Fibroblast of upper back skin (primary cell): ENCODE measurements at places on chromosomes 5 and 9.

- no peak for DNase-seq
Observed at GRCh38 chr9:134272302-134273023, 53.8 kb upstream of the RXRA start.

DNA sequence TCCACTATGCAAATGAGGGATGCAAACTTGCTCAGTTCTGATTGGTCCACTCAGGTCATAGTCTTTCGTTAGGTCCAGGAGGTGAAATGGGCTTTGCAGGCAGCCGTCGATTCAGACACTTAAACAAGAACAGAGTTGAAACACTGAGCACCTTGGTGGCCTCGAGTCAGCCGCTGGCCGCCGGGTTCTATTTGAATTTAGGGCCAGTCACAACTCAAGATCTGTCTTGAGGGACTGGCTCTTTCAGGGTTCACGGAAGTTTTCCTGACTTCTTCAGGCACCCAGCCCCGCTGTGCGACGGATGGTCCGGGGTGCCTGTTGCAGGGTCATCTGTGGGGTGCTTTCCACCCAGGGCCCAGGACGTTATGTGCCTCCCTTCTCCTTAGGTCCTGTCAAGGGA is 412.8 kb upstream of the IRX4 start:
- DNase-seq, result no peak

DNA sequence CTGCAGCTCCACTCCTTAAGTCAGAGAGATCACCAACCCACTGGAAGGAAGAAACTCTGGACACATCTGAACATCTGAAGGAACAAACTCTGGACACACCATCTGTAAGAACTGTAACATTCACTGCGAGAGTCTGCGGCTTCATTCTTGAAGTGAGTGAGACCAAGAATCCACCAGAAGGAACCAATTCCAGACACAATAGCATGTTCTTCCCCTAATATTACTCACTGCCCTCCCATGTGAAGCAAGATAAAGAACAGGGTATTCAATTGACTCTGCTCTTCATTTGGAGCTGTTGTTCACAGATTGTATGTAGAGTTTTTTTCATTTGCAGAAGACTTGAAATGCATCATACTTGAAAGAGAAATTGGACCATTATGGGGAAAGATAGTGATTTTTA is 10.8 kb downstream of the SAXO1 start:
- no peak for DNase-seq

GRCh38 chr9:88973281-88974045 is 17.8 kb upstream of the S1PR3 start:
- no peak for DNase-seq

GRCh38 chr5:131170540-131171275 is at the start of gene LYRM7:
TSS of gene LYRM7 (plus strand) at chr5:131170944. CDS start at chr5:131171021, 77 bp downstream.
- DNase-seq, result peak; percentile 99

GRCh38 chr9:91126761-91127445 is 234.8 kb downstream of the AUH start:
- DNase-seq, result peak; percentile 66

DNA sequence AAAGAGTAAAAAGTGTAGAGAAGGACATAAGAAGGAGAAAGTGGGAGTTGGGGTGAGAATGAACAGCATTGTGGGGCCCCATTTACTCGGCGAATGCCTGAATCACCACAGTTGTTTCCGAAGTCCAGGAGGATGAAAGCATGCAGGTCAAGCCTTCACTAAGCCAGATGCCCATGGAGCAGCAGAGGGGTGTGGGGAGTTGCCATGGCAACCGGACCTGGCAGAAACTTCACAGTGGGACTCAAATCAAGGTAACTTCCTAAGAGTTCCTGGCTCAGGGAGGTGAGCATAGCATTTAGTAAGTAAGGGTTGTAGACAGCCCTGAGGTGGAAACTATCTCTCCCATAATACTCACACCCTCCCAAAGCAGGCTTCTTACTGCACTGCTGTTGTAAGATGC is 357.1 kb downstream of the TRIM32 start:
- no peak for DNase-seq

- DNase-seq, result no peak
Observed at GRCh38 chr5:66986009-66986408, 210.6 kb downstream of the CD180 start.

GRCh38 chr9:33202552-33203201 is 35.5 kb upstream of the B4GALT1 start:
- peak; percentile 88 for DNase-seq

DNA sequence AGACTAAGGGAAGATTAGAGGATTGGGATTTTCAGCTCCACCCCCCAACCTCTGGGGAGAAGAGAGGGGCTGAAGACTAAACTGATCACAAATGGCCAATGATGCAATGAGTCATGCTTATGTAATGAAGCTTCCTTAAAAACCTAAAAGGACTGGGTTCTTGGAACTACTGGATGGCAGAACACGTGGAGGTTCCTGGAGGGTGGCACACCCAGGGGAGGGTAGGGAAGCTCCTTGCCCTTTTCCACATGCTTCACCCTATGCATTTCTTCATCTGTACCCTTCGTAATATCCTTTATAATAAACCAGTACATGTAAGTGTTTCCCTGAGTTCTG is 48.6 kb downstream of the ARHGEF28 start:
- DNase-seq, result no peak

DNA sequence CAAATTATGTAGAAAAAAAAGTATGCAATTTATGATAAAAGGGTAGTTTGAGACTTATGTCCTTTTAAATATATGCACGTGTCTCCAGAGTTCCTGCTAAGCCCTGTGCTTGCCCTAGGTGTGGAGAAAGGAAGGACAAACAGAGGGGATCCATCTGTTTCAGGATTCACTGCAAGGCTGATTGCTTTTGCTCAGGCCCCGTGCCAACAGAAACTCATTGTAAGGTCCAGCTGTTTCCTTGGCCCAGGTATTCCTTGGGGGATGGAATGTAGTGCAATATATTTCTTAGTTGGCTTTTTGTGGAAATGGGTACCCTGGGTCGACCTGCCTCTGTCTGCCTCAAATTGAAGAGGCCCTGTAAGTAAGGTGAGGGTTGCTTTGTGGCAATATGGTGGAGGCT is 268.6 kb upstream of the CLINT1 start:
- DNase-seq, result no peak

GRCh38 chr5:132074091-132074771 is 642 bp downstream of the CSF2 start:
- no peak for DNase-seq

GRCh38 chr5:11268891-11269290 is 507.9 kb upstream of the DAP start:
- DNase-seq, result no peak

- no peak for DNase-seq
Observed at GRCh38 chr9:130262061-130262745, 3.4 kb upstream of the HMCN2 start.

DNA sequence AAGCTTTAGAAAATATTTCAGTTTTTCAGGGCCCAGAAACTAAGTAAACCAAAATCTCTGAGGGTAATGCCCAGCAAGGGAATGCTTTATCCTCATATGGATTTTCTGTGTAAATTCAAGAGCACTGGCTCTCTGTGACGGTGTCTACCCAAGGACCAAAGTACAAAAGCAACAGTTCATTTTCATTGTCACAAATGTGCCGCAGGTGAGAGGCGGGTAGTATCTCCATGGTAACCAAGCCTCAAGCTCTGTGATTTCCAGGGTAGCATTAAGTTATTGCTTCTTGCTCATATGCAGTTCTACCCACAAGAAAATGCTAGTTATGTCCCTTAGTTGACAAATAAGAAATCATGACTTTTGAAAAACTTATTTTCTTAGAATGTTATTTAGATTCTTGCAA is 164.3 kb downstream of the MTRR start:
- no peak for DNase-seq
